ENCODE measurements at places on chromosomes 3 and 15. TPM values are rescaled to one million over a fixed set of nuclear protein-coding genes. Genes with fewer than 3 reads are reported as not detected.

GRCh38 chr3:25566358-25566920 lies 98.3 kb downstream of the TOP2B start:
- DNase-seq: no peak

DNA sequence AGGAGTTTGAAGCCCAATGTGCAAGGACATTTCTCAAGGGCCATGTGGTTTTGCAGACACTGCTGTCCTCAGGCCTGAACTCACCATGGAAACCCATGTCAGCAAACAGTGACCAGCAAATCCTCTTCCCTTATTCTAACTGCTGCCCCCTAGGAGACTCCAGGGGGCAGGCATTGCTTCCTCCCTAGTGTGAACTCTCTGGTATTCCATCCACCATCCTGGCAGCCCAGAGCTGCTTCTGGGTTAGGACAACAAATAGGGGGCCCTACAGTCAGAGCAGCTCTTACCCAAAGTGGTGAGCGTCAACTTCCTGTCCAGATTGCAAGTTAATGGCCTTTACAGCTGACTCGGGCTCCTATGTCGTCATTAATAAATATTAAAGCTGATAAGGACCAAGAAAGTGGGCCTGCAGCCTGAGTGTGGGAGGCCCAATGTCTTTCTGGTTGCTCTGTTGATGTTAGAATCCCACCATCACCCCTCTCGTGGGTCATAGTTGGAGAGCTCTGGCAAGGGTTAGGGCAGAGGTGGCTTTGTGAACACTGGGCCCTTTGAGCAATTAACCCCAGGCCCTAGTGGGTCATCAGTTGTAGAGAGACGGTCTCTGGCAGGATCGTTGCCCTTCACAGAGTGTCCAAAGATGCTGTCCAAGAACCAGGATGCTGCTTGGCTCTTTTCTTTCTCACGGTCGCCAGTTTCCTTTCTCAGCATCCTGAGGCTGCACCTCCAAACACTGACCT lies 41.5 kb downstream of the TGM4 start:
- DNase-seq: no peak

Gene APBA2
- polyA plus RNA-seq: 18.9 TPM

Gene FBXL22
- polyA plus RNA-seq: 1.3 TPM

Gene MTHFS
- 19.0 TPM for polyA plus RNA-seq

Gene AGTR1
- 0.20 TPM for polyA plus RNA-seq

All from AG04450 (cell line).